CD4-positive, alpha-beta T cell treated with Interleukin-2 at 100 ng/mL for 4 hours (primary cell): ENCODE measurements at places on chromosomes 3 and 15.

GRCh38 chr15:28025413-28025812, 73.7 kb downstream of the OCA2 start:
- no peak for DNase-seq

GRCh38 chr3:72162649-72163184, 377.8 kb upstream of the PROK2 start:
- no peak for DNase-seq

- no peak for DNase-seq
Observed at GRCh38 chr3:147760941-147761340, 351.8 kb downstream of the ZIC1 start.

DNA sequence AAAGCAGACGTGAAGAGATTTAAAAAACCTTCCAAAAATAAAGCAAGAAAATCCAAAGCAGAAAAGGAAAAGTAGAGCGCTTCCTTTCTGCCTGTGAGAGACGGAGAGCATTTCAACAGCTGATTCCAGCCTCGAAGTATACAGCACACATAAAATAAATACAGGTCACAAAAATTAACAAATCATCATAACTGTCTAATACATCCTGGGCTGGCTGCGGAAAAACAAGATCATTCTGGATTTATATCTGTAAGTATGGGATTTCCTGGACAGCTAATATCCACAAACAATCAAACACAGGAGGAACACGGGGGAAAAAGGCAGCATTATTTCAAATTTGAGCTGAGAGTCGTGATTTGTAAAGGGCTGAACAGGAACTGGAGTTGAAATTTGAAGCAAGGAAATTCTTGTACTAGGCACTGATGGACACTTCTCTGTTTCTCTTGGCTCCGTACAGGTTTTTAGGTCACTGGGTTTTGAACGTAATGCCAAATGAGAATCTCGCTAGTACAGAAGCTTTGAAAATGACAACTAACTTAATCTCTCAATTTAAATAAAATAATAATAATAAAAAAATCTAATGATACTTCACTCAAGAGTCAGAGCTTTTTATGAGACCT, 577.7 kb downstream of the FOXP1 start:
- no peak for DNase-seq

GRCh38 chr15:31358957-31359701, 32.5 kb downstream of the KLF13 start:
- DNase-seq = no peak

DNA sequence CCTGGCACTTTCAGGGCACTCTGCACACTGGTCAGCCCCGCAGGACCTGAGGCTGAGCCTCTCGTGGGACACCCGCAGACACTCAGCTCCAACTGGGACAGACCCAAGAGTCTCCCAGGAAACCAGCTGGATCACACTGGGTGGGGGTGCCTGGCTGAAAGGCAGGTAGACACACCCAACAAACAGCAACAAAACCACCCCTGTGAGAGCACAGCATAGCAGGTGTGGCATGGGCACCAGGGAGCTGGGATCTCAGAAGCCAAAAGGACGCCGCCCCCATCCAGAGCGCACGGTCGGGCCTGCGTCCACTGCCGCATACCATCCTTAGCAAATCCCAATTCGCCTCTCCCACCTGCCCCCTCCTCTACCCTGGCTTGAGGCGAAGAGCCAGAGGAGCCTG, 154.2 kb upstream of the LINGO1 start:
- no peak for DNase-seq

DNA sequence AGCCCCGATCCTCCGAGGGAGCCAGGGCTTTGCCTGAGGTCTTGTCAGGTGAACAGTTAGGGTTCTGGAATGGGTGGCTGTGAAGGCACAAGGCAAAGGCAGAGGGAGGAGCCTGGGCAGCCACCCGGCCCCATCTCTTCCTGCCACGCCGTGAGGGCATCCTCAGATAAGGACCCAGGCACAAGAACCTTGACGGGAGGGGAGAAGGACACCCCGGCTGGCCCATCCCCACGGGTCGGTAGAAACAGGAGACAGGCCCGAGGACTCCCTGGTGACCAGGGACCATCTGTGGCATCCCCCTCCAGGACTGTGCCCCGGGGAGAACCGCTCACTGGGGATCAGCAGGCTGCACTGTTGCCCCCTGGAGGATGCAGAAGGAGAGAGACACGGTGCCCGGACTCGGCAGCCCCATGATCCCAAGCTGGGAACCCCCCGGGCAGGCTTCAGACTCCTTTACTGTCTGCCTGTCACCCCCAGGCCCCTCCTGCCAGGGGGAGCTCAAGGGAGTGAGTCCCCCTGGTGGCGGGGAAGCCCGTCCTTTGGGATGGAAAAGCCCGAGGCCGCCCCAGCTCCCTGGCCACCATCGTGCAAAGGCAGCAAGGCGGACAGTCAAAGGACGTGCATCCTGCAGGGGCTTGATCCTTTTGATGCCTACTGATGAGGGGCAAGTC, 12.3 kb upstream of the PCSK6 start:
- peak; percentile 30 for DNase-seq

DNA sequence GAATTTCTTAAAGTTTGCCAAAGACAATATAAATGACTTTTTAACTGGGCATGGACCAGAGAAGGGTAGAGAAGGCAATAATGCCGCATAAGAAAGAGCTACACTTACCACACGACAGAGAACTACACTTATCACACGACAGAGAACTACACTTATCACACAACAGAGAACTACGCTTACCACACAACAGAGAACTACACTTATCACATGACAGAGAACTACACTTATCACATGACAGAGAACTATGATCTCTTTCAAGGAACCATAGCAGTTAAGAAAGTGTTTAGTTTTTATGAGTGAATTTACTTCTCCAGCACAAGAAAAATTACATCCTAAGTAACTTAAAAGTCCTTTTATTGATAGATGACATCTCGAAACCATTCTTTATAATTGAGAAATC, 32.0 kb downstream of the DCUN1D1 start:
- DNase-seq = no peak

DNA sequence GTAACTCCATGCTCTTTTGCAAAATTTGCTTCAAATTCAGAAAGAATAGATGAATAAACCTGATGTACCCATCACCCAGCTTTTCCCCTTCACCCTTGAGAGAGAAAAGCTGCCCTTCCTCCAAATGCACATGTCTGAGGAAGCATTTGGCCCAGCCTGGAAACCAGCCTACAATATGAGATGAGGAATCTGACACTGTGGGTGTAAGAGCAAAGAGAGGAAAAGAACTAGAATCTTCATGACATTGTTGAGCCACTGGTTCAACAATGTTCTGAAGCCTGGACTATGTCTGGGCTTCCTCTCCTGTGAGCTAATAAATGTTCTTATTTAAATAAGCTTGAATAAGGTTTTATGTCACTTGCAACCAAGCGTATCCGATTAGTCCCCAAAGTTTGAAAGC, 18.7 kb upstream of the DCBLD2 start:
- no peak for DNase-seq

DNA sequence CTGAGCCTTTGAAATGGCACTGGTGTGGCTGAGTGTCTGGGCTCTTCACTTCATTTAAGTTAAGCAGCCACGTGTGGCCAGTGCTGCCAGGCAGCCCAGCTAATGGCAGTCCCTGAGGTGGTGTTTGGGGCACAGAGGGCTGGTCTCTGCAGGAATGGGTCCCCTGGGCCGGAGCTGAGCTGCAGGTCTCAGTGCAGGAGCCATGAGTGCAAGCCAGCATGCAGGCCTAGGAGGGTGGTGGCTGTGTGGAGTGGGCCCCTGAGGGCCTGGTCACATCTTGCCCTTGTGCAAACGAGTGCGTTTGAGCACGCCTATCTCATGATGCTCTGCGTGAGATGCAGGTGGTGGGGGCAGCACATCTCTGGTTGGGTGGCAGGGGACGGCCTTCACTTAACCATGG, 48.9 kb downstream of the PLXNA1 start:
- no peak for DNase-seq

- DNase-seq = no peak
Observed at GRCh38 chr15:39645138-39645975, 64.5 kb downstream of the THBS1 start.

GRCh38 chr3:131403216-131403895, 21.8 kb downstream of the NUDT16 start:
- DNase-seq = no peak

GRCh38 chr15:101692801-101693598, 31.3 kb downstream of the TARS3 start:
- no peak for DNase-seq

- no peak for DNase-seq
Observed at GRCh38 chr3:154274348-154274747, 49.9 kb downstream of the DHX36 start.

- no peak for DNase-seq
Observed at GRCh38 chr3:17745301-17745700, 2.9 kb upstream of the TBC1D5 start.

GRCh38 chr3:177333533-177334520, 136.5 kb upstream of the TBL1XR1 start:
- DNase-seq = no peak

DNA sequence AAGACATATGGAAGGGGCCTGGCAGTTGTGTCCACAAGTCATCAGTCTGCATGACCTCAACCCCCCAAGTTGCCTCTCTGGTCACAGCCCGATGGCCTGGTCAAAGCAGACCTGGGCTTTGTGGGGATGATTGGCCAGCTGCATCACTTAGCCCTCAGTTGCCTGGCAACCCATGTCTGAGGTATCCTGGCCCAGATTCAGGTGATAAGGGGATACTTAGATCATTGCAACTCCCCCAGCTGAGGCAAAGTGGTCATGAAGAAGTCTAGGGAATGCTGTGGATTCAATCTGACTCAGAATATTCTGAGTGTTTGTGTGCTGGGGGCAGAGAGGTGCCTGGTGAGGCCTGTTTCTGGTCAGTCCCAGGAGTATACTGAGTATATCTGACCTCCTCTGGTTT, 5.0 kb downstream of the GPR156 start:
- DNase-seq = no peak

DNA sequence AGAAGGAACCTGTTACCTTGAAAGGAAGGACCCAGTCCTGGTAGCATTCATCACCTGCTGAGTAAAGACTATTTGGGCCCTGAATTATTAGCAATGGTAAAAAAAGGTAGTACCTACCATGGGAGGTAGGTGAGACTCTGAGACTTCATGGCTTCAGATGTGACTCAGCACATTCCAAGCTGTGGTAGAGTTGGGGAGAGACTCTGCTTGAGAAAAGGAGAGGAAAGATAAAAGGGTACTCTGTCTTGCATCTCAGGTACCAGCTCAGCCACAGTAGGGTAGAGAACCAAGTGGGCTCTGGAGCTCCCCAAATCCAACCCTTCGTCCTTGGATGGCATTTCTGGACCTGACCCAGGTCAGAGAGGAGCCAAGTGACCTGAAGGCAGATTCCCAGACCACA, 430.4 kb downstream of the TBL1XR1 start:
- no peak for DNase-seq

GRCh38 chr15:57432141-57432741, 55.9 kb downstream of the CGNL1 start:
- no peak for DNase-seq

DNA sequence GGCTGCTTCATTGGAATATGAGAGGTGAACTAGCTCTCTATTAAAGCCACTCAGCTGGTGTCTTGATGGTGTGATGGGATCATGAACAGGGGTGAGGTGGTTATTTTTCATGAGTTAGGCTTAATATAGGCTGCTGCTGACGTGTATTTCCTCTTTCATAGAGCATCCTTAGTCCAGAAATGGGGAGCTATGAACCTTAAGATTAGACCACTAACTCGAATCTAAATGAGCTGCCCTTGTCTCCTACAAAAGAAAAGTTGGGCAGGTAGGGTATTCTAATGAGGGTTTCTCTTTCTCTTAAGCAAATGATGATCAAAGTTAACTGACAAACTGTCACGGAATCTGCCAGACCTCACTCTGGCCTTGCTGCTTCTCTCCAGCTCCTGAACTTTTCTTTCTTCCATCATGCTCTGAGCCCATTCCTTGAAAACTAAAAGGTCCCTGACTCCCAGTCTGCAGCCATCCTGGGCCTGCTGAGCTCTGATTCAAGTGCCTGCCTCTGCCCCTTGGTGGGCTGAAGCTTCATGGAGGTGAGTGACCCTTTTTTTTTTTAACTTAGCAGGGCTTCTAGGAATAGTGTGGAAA, at the start of gene TRIM69:
TSS of gene TRIM69 (plus strand) at position 348 of the 585 bp plus-strand sequence. CDS start at position 525, 177 bp downstream.
- no peak for DNase-seq

GRCh38 chr3:62125380-62125779, 248.0 kb downstream of the FEZF2 start:
- DNase-seq = no peak

GRCh38 chr3:46027021-46027705, at the start of gene XCR1:
Gene XCR1, minus strand, starts transcription at chr3:46027483. Its CDS starts 5,536 bp downstream, at chr3:46021947.
- DNase-seq = no peak

DNA sequence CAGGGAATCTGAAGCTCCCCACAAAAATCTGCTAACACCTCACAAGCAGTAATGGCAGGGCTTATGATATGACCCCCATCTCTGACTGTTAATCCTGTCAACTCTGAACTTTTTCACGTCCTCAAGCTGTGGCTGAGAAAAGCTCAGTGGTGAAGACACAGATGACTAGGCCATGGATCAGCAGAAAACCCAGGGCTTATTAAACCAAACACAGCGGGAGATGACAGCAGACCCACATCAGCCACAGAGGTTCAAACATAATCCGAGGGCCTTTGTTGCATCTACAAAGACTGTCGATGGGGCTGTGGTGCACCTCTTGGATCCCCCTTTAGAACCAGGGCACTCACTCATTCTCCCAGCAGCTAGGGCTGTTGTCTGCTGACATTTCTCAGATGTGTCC, 50.4 kb downstream of the GLB1 start:
- DNase-seq = peak; percentile 40

GRCh38 chr3:42507761-42508335, 5.4 kb downstream of the VIPR1 start:
- no peak for DNase-seq

GRCh38 chr3:100833483-100833882, 124.2 kb downstream of the TFG start:
- no peak for DNase-seq

DNA sequence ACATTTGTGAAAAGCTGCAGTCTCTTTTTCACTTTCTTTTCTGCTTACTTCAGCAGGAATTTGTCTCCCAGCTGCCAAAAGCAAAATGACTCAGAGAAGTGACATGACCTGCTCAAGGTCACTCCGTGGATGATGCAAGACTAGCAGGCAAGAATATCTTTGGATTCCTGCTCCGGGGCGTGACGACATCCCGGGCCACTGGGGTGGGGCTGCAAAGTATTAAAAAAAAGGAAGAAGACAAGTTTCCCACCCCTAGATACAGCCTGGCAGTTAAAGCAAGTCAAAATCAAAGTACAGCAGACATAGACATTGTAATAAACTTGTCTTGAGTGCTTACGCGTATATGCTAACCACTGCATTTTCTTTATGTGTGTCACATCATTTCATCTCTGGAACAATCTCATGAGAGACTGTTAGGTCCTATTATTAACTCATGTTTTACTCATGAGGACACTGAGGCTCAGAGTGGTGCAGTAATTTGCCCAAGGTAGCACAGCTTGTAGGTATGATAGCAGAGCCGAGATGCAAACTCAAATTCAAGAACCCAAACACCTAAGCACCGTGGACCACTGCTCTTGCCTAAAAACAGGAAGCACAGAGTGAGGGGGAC, 485.2 kb upstream of the PROK2 start:
- DNase-seq = peak; percentile 18

DNA sequence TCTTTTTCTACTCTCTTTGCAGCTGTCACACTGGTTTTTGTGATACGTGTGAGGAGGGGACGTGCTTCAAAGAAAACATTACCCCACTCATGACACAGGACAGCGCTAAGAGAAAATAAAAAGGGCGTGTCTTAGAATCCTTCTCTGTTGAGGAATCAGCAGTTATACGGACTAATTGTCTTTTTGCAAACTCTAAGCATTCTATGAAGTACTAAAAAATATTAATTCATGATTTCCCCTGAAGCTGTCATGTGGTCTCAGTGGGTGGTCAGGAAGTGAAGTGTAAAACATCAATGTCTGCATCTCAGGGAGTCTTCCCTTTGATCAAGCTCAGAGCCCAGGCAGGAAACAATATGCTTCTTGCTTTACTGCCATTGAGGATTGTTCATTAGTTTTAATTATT, 117.5 kb upstream of the CRBN start:
- DNase-seq = no peak
